ENCODE measurements at places on chromosomes 1 and 21.

- DNase-seq: no peak
Measured at GRCh38 chr1:213605732-213606131, 382.0 kb upstream of the PROX1 start.

DNA sequence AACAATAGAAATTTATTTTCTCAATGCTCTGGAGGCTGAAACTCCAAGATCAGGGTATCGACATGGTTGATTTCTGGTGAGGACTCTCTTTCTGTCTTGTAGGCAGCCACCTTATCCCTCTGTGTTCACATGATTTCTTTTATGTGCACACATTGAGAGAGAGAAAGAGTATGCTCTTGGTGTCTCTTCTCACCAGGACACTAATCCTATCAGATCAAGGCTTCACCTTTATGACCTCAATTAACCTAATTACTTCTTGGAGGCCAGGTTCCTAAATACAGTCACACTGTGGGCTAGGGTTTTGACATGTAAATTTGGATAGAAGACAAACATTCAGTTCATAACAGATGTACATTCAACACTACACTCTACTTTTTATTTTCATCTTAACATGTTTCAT lies 1094.2 kb upstream of the ADGRL2 start:
- DNase-seq: no peak

DNA sequence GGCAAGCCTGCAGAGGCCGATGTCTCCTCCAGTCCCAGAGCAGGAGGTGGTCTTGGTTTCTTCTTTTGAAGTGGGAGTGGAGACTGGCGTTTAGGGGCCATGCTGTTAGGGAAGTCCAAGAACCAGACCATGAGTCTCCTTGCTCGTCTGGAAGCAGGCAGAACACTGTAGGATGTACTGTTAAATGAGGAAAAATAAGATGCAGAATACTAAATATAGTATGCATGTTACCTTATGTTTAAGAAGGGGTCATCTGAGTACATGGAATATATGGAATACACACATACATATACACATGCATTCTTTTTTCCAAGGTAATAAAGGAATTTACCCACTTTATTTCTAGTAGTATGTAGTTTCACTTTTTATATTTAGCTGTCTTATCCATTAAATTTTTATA lies at the start of gene SETSIP:
Gene SETSIP, minus strand, starts transcription at position 101 of the 400 bp plus-strand sequence. Its CDS starts 0 bp downstream, at position 101.
- no peak for DNase-seq

GRCh38 chr1:219782929-219783328 lies 145.4 kb downstream of the SLC30A10 start:
- no peak for DNase-seq

- DNase-seq: no peak
Measured at GRCh38 chr1:164733070-164733469, 174.1 kb downstream of the PBX1 start.

- DNase-seq: no peak
Measured at GRCh38 chr1:15988856-15989736, 13.2 kb upstream of the ZBTB17 start.

DNA sequence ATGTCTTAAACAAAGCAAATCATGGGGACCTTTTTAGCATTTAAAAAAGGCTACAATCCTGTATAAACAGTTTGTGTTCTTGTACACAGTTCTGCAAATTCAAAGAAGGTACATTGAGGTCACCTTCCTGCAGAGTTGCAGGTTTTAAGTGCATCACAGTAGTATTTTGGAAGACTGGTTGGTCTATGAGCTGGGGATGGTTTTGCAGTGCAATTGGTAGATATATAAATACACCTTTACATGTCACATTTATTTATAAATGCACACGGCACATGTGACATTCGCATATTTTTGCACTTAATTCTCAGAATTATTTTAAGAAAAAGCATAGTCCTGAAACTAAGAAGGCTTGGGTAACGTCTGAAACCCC lies 599 bp upstream of the ITPKB start:
- no peak for DNase-seq

GRCh38 chr21:42160111-42160721 lies 58.7 kb upstream of the ABCG1 start:
- DNase-seq: no peak

Data from activated CD4-positive, alpha-beta T cell treated with anti-CD3 and anti-CD28 coated beads, Interleukin-2, amount 50 U/mL, for 16 hours (primary cell).